ENCODE measurements at places on chromosomes 5 and 9.

DNA sequence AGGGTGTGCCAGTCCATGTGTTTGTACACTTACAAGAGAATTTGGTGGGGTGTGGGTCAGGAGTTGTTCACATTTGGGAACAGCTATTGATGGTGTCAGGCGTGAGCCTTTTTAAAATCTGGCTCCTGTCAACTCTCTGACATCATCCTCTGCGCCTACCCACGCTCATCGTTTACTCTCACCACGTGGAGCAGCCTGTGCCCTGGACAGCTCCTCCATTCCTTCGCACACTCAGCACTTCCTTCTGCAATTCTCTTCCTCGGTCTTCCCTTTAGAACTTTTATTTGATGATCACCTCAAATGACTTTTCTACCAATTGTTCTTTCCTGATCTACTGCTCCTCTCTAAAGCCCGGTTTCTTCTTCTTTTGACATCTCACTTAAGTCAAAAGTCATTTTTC lies 42.1 kb upstream of the GNAQ start:
- DNase-seq: no peak

DNA sequence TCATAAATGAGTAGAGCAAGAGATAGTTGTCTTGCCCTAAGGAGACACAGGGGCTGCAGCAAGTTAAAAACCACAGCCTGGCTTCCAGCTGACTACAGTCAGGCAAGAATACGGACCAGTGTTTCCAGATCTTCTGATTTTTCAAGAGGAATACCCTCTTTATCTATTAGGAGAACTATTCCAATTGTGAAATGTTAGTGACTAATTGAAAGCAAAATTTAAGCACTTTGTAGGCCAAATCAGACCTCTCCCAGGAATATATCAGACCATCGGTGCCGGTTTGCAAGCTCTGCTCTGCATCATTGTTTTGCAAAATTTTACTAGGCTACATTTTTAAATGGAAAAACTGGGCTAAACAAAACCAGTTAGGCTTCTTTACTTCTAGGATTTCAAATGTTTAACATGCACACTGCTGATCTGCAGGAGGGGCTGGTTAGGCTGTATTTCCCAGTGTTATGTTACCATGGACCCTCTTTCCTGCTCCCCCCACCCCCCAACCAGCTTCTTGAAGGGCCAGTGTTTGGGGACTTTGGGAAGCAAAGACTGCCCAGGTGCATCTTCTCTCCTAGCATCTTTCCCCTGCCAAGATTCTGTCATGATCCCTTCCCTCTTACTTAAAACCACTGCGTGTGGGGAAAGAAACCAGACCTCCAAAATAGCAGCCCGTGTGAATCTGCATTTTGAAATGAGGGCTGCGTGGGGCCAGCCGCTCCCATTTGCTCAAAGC lies 1.1 kb upstream of the ARSI start:
- DNase-seq: no peak

- no peak for DNase-seq
Observed at GRCh38 chr5:160970605-160971191, 118.7 kb upstream of the ATP10B start.

GRCh38 chr5:96084874-96085506 lies 123.3 kb upstream of the ELL2 start:
- no peak for DNase-seq

DNA sequence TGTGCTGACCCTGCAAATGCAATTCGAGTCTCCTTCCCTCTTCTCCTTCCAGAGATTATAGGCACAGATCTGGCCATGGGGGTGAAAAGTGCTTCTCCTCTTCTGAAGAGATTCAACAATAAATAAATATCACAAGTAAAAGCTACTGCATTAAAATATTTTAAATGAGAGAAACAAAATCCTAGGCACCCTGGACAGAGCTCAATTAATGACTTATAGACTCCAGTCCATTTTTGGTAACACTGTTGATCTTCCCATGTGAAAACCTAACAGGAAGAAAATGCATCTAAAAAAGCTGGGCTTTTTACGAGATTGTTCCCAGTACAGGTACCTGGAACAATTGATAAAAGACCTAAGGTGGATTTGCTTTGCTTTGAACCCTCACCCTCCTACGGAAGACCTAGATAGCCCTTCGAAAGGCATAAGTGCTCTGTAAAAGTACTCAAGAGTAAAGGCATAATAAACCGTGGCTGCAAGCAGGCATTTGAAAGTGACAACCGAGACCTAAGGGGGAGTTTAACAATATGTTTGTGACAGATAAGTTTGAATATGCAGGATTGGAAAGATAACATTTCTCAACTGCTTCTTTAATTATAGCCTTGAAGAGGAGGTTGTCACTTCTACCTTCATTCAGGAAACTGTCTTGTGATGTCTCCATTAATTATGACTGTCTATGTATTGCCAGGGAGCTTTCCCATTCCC lies 29.4 kb upstream of the MED10 start:
- no peak for DNase-seq

- DNase-seq: no peak
Observed at GRCh38 chr5:21154526-21154925, 1166.5 kb upstream of the CDH18 start.

- peak; percentile 64 for DNase-seq
Observed at GRCh38 chr5:14142827-14143545, at the start of gene TRIO. Gene TRIO (plus strand): TSS chr5:14143342. CDS start chr5:14143726, 384 bp downstream.

GRCh38 chr5:79842991-79843390 lies 148.1 kb downstream of the MTX3 start:
- DNase-seq: no peak

All from stimulated activated CD8-positive, alpha-beta memory T cell treated with anti-CD3 and anti-CD28 coated beads, Interleukin-4, amount 100 ng/mL, for 4 hours (primary cell).